ENCODE measurements at places on chromosomes 5 and 9. TPM values are rescaled to one million over a fixed set of nuclear protein-coding genes. Genes with fewer than 3 reads are reported as not detected.

DNA sequence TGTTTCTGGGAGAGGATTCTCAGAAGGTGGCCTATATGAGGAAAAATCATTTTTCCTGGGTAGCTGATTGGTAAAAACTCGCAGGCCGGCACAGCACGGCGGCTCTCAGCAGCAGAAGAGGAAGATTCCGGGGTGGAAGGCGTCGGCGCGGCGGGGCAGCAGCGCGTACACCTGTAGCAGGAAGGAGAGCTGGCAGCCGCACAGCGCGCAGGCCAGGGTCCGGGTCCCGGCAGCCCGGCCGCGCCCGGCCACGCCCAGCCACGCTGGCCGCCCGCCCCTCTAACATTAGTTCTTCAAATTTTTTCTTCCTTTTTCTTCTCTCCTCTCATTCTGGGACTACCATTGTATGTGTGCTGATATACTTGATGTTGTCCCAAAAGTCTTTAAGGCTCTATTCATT lies 24.8 kb upstream of the ZNF618 start:
- DNase-seq: no peak

GMCL2 gene
- total RNA-seq: not detected

DNA sequence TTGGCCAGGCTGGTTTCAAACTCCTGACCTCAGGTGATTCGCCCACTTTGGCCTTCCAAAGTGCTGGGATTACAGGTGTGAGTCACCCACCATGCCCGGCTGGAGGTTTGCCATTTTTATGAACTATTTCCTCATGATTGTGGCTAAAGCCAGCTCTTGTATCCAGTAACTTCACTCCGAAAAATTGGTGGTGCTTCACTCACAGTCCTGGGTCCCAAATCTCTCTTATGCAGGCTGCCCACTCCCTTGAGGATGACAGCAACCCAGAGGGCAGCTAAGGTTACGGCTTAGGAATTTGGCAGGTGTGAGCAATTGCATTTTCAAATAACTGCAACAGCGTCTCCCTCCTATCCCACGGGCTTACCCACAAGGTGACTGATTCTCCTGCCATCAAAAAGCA lies 23.4 kb upstream of the FUBP3 start:
- DNase-seq: no peak

- no peak for DNase-seq
These were observed 103.5 kb downstream of the SPRY4 start for GRCh38 chr5:142221091-142221860.

DNA sequence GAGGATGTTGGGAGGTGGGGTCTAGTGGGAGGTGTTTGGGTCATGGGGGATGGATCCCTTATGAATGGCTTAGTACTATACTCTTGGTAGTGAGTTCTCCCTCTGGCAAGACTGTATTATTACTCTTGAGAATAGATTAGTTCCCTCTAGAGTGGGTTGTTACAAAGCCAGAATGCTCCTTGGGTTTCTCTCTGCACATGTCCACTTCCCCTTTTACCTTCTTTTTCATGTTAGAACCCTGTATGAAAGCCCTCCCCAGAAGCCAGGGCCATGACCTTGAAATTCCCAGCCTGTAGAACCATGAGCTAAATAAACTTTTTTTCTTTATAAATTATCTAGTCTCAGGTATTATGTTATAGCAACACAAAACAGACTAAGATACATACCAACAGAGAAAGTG lies 31.1 kb downstream of the SLC24A2 start:
- no peak for DNase-seq

- DNase-seq: no peak
These were observed 2.9 kb upstream of the FOXD1 start for GRCh38 chr5:73451224-73452130.

DNA sequence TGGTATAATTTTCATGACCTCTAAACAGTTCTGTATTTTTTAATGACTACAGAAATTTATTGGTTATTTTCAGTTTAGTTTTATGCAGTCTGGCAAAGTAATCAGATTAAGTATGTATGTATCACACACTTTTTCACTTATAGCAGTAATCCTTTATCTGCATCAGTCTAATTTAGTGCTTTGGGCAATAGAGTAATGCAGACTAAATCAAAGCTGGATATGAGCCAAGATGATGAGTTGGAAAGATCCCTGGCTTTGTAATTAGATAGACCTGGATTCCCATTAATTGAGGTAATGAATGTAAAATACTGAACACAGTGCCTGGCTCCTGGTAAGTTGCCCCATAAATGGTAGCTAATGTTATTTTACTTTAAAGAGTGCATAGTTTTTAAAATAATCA lies 215.4 kb upstream of the TLX3 start:
- DNase-seq: no peak

DNA sequence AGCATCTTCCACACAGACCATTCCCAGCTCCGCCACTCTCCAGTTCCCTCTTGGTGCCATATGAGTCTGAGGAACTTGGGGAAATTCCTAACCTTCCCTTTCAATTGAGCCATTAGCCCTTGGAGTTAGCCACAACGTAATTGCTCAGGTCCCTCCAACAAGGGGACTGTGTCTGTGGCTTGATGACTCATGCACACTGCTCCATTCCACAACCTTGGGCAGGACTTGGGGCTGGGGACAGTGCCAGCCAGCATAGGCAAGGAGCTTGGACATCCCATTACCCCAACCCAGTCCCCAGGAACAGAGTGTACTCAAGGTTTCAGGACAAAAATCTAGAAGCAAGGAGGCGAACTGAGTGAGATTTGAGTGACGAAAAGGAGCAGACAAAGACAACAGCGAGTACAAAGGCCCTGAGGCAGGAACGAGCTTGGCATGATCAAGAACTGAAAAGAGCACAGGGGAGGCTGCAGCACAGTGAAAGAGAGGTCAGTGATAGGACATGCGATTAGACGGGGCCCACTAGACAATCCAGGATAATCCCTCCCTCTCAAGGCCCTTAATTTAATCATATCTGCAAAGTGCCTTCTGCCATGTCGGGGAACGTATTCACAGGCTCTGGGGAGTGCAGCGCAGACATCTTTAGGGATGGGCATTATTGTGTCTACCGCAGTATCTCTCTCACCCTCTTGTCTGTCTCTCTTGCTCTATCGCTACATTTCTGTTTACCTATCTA lies 16.0 kb upstream of the JADE2 start:
- DNase-seq: no peak

- DNase-seq: no peak
These were observed 150.8 kb downstream of the EFNA5 start for GRCh38 chr5:107519900-107520354.

DNA sequence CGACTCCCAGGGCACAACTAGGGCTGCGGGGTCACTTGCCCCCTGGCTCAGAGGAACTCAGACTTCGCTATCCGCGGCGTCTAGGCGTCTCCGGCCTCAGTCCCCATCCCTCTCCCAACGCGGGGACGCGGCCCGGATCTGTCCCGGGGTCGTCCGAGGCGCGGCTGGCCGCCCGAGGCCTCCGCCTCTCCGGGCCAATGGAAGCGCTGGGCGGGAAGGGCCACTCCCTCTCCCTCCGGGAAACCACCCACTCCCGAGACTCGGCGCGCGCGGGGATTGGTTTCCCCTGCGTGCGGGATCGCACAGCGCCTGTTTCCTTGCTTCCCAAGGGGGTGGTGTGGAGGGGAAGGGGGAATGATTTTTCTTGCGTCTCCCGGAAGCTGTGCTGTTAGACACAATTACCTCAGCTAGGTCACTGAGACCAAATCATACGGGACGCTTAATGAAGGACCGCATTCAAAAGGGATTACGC lies 38.3 kb downstream of the NR2F1 start:
- DNase-seq: peak; percentile 92

Data from occipital lobe (tissue), 3 donors.